ENCODE measurements at places on chromosomes 6 and 20.

DNA sequence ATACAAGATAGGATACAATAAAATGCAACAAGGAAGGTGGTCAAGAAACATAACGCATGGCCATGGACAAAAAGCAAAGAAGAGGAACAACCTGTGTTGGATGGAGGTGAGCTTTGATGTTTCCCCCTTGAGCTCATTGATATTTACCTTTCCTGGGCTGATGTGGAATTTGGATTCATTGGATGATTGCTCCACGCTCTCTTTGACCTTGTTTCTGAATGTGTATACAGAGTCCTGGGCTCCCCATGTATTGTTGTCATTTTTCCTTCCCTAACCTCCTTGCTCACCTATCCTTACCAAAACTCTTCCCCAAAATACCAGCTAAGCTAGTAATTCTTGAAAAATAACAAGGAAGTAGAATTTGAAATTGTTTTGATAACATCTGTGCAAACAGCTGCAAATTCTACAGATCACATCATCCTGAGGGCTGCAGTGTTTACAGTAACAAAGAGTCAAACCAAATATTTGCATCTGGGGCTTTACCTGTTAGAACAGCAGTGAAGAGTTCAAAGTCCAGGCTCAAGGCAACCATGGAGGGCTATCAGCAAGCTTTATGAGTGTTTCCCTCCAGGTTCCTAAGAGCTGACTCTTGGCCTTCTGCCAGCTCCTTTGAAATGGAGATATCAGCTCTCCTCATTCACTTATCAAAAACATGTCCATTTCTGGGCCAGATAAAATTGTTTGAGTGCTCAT is 214.3 kb upstream of the MARCKS start:
- no peak for DNase-seq

DNA sequence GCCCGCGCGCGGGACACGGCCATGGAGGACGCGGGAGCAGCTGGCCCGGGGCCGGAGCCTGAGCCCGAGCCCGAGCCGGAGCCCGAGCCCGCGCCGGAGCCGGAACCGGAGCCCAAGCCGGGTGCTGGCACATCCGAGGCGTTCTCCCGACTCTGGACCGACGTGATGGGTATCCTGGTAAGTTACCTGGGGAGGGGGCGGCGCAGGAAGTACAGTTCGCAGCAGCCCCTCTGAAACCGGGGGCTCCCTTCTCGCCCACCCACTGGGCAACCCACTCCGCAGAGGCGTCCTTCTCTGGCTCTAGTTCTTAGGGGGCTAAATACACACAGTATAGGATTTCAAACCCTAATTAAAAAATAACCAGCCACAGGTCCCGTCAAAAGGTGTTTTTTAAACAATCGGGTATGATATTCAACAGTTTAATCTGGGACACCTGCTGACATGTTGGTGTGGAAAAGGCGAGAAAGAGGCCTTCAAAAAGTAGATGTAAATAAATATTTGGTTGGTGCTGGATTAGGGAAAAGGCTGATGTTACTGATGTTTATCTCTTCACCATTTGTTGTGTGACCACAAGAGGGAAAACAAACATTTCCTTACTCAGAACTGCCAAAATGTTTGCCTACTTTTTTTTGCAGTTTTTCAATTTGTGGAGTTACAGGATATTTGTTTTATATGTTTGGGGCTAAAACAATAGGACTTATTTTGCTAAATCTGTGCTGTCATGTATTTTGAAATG is 577 bp downstream of the SASH1 start:
- DNase-seq: no peak

GRCh38 chr6:25689966-25690365 is 38.0 kb downstream of the SCGN start:
- DNase-seq: no peak

DNA sequence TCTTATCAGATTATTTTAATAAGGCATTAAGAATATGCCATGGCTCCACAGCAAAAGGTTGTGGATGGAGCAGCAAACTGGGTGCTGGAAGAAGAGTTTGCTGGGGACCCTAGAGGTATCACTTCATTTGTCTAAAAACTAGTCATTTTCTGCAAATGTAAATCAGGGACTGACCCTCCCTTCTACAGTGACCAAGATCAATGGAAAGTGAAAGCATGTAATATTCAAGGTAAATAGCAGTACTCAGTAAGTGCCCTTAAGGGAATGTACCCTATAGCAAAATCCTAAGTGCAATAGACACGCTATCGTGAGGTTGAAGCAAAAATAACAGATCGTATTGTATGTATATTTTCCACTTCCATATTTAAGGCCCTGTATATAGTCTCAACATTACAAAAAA is 38.7 kb downstream of the TRDN start:
- no peak for DNase-seq

GRCh38 chr20:48286601-48287000 is 501.3 kb upstream of the SULF2 start:
- DNase-seq: no peak

DNA sequence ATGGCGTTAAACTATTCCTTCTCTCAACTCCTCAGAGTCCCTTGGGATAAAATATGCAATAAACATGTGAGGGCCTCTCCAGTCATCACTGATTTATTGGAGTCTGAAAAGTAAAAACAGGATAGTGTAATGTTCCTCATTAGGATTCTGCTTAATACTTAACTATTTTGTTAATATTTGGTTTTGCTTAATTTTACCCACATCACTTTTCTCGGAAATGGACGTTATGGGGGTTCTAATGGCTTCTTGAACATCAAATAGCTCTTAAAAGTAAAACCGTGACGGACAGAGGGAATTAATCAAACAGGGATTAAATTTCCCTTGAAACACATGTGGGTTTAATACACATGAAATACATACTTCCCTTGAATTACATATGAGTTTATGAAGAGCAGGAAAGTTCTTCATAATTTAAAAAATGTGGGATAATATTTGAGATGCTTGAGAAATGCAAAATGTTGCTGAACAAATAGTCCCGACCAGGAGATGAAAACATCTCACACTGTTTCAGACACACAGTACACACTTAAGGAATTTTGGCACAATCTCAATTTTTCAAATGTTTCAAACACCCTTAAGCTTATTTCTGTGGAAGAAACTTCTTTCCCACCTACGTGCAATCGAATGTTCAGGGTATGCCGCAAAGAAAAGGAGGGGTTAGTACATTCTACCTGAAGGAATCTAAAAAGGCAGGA is 38.4 kb upstream of the EIF2S2 start:
- no peak for DNase-seq

- no peak for DNase-seq
These were observed 464.3 kb upstream of the BTBD3 start for GRCh38 chr20:11453430-11453829.

- no peak for DNase-seq
These were observed 121.5 kb upstream of the MAN1A1 start for GRCh38 chr6:119470893-119471542.

DNA sequence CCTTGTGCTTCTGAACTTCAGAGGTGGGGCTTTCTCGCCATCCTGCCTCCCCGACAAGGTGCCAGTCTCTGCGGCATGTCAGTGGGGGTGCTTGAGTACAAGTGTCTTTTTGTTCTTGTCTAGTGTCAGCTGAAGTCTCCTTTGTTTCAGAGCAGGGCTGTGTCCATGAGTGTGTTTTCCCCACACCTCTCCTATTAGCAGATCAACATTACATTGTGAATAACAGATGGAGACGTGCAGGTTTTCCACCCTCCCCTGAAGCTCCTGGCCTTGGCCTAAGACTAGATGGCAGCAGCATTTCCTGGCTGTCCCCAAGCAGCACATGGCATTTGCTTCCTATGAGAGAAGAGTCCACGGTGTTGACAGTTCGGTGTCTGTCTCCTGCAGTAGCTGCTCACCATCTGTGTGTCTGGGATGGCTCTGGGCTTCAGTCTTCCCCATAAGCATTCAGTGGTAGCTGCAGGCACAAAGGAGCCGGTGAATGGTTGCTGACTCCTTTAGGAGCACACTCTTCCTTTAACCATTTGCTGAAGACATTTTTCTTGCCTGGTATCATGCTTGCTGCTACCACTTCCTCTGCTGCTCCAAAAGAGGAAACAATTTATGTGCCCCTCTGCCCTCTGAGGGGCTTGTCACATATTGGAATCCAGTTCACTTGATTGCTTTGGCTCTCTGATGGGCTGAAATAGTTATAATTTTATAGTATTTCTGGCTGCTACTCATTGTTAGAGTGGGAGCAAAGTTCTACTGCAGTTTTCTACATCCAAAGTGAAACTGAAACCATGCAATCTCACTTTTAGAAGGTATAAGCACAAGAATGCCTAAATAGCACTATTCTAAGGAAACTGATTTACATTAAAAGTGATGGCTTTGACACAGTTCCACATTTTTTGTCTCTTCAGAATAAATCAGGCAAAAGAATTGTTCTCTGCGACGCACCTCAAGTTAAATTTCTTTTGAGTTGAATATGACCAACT is 913.0 kb downstream of the C6orf118 start:
- no peak for DNase-seq

GRCh38 chr6:143223895-143224294 is 163.2 kb downstream of the AIG1 start:
- DNase-seq: no peak

GRCh38 chr20:51432875-51433274 is 109.6 kb downstream of the NFATC2 start:
- no peak for DNase-seq

DNA sequence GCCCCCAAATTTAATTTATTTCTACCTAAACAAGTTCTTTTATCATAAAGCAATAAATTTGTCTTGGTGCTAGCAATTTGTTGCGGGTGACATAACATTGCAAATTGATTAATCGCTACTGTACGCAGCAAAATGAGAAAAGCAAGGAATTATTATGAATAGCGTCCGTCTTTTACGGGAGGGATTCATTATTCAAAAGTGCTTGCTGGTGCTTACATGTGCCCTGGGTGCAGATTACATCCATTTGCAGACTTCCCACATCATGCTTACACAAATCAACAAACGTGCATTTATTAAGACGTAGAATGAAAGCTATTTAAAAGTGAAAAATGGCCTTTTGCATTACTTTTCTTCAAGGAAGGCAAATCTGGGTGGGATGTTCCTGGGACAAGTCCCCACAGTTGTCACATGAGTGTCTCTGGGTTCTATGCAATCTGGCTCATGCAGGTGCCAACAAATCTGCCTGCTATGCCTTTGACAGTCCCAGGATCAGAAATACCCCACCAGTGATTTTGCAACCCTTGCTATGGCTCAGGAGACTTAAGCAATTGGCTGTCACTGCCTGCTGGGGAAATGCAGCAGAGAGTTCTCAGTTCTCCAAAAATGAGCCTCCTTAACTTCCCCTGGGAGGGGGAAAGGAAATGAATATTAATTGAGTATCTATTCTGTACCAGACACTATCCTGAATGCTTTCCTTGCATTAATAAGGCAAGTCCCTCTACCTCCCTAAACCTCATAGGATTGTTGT is 30.1 kb upstream of the MAFB start:
- DNase-seq: no peak

- DNase-seq: no peak
These were observed 197.3 kb downstream of the ZFAND3 start for GRCh38 chr6:38016824-38017223.

- DNase-seq: peak; percentile 63
These were observed 1.9 kb downstream of the L3MBTL3 start for GRCh38 chr6:130020073-130020906.

GRCh38 chr20:31759836-31760518 is 20.9 kb downstream of the TPX2 start:
- no peak for DNase-seq

DNA sequence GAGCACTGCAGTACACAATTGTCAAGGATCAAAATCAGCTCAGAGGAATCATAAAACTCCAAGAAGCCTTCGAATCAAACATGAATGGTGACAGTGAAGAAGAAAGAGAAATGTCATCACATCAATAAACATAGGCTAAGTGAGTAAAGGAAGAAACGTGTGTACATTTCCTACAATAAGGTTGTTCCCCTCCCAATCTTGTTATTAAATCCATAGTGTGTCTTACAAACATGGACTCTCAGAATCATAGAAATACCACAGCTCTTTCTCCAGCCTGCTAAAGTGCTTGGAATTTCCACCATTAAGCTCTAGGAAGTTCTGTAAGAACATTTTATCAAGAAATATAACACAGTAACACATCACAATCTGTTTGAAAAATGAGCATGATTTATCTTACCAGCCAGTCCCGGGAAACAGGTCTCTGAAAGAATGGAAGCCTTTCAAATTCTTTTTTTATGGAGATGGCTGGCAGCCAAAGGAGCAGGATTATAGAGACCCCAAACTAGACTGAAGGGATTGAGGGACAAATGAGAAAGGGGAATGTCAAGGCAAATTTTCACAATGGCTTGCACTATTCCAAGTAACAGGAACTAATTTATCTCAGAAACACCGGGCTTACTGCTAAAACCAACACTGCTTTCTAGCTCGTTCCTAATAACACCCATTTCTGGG is 4.5 kb upstream of the TNFAIP3 start:
- DNase-seq: no peak

GRCh38 chr6:32371229-32371628 is 474 bp downstream of the TSBP1 start:
- DNase-seq: no peak

GRCh38 chr6:5536644-5537043 is 275.3 kb downstream of the FARS2 start:
- no peak for DNase-seq

DNA sequence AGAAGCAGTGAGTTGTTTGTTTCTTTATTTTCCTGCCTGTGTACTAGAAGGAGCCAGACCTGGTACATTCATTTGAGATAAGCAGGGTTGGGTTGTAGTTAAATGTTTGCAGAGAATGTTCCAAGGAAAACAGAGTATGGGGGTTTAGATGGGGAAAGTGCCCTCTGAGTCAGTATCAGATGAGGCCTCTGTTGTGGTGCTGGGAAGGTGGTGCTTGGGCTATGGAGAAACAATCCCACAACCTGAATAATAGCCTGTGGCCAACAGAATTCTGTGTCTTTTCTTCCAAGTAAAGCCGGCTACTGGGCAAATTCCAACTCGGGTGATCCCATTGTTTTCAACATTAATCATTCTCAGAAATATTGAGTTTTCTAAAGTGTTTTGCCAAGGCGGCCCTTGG is 109.3 kb downstream of the RNF144B start:
- DNase-seq: no peak

GRCh38 chr6:610882-611281 is 46.0 kb downstream of the HUS1B start:
- no peak for DNase-seq

- DNase-seq: no peak
These were observed 531.1 kb downstream of the LMBRD1 start for GRCh38 chr6:69265706-69266105.

- peak; percentile 86 for DNase-seq
These were observed at the start of gene C6orf132 for GRCh38 chr6:42142118-42142835. Gene C6orf132 (minus strand): TSS chr6:42142620. CDS start chr6:42142444, 176 bp downstream.

DNA sequence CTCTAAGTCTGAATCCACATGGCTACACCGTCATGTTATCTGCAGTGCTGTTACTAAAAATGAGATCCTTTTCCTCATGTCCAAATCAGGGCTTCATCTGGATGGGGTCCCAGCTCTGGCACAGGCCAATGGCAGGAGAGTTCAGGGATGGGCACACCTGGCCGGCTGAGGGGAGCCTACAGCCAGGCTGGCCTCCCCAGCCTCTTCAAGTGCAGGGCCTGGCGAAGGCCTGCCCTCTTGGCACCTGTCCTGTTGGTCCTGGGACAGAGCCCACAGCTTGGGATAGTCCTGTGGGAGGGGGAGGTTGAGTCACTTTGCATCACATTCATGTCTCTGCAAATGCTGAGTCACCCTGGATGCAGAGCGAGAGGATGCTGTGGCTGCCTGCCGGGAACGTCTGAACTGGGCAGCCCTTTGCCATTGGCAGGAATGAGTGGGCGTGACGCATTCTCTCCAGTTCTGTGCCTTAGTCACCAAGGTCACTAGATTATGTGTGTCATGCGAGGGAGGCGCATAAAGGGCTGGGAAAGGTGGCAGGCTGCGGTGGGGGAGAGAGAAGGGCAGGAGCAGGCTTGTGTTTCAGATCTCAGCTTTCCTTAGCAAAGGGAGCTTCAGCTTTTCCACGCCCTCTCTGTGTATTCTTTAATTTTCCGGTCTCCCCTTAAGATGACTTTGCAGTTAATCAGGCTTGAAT is 223.2 kb upstream of the ECI2 start:
- DNase-seq: peak; percentile 95
